AG04449 (cell line): ENCODE measurements at places on chromosomes 1 and 21.

DNA sequence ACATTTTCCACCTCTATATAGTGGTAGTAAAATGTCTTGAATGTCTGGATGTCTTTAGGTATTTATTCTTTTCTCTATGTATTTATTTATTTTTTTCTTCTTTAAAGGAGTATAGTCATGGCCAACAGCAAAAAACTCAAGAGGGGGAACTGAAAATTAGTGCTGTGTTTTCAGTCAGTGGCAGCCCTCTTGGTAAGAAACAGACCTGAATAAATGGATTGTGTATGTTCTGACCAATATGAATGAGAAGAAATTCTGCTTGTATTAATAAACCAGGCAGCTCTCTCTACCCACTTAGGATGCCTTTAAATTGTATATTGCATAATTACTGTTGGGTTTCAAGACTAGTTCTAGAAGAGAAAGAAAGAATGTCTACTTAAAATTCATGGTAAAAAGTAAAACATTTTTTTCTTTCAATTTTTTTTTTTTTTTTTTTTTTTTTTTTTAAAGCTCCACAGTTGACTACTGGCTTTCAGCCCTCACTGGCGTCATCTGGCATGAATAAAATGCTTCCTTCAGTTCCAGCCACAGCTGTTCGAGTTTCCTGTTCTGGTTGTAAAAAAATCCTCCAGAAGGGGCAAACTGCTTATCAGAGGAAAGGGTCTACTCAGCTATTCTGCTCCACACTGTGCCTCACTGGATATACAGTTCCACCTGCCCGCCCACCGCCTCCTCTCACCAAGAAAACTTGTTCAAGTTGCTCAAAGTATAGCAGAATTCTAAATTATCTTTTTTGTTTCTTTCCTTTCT lies 101.6 kb downstream of the ZMYM4 start:
- DNase-seq: peak; percentile 19

- peak; percentile 64 for DNase-seq
These were observed 66.9 kb downstream of the GNG12 start for GRCh38 chr1:67766141-67766978.

DNA sequence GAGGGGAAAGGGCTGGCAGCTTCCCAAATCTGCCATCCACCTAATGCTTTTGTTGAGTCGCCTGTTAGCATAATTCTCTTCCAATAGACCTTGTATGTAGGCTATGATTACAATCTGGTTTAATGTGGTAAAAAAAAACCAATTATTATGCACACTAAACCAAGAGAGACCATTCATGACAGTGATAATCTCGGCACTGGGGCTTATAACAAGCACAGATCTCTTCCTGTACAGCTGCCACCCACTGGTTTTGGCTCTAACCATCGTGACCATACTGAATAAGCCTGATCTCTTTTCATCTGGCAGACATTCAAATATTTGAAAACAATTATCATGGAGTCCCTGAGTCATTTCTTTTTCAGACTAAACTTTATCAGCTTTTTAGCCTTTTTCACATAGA lies 12.0 kb upstream of the SYT14 start:
- DNase-seq: peak; percentile 67

- no peak for DNase-seq
These were observed 3.9 kb downstream of the ADIPOR1 start for GRCh38 chr1:202954057-202954745.

DNA sequence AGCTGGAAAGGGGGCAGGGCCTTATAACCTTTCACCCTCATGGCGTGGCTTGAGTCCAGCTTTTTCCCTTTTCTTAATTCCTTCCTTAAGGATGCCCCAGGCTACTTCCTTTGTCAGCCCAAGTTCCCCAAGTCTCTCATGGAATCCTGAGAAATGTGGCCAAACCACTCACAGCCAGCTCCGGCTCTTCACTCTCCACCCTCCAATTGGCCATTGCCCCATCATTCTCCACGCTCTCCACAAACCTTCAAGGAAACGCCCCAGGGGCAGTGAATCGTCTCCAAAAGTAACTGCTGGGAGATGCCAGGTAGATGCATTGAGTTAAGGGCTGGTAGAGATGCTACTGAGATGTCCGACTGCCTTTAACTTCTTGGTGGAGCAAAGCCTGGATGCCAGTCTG lies 113.5 kb upstream of the CD34 start:
- DNase-seq: no peak

GRCh38 chr1:49364676-49365075 lies 588.0 kb upstream of the BEND5 start:
- DNase-seq: no peak

- no peak for DNase-seq
These were observed 397.5 kb downstream of the TGFB2 start for GRCh38 chr1:218742467-218743262.

DNA sequence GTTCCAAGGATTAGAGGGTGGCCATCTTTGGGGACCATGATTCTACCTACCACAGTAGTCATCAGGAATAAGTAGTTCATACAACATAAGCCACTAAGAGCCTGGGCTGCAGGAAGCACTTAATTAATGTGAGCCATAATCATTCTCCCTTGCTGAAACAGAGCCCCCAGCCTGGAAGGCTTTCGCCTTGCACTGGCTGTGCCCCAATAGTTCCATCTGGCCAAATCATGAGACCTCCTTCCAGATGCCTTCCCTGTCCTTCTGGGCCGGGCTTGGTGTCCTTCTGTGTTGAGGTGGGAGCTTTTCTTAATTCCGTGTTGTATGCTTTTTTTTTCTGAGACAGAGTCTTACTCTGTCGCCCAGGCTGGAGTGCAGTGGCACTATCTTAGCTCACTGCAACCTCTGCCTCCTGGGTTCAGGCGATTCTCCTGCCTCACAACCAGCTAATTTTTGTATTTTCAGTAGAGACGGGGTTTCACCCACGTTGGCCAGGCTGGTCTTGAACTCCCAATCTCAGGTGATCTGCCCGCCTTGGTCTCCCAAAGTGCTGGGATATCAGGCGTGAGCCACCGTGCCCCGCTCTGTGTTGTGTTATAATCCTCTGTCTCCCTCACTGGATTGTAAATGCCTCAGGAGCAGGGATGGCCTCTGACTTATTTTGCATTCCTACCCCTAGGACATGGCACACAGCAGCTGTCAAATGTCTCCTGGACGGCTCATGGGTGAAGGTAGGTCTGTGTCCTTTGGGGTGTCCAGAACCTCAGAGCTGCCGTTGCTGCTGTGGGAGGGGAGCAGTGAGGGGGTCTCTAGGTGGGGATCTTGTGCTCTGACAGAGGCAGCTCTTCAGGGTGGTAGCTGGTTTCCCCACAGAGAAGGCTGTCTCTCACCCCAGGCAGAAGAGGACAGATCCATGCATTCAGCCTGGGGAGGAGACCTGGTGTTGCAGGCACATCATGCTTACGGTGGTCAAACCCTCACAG lies 10.1 kb downstream of the GNG4 start:
- no peak for DNase-seq

- DNase-seq: no peak
These were observed 66.3 kb downstream of the DYRK1A start for GRCh38 chr21:37432710-37433455.

GRCh38 chr1:185473186-185473585 lies 156.1 kb upstream of the IVNS1ABP start:
- DNase-seq: no peak

- no peak for DNase-seq
These were observed 36.4 kb upstream of the HHAT start for GRCh38 chr1:210292231-210292871.

DNA sequence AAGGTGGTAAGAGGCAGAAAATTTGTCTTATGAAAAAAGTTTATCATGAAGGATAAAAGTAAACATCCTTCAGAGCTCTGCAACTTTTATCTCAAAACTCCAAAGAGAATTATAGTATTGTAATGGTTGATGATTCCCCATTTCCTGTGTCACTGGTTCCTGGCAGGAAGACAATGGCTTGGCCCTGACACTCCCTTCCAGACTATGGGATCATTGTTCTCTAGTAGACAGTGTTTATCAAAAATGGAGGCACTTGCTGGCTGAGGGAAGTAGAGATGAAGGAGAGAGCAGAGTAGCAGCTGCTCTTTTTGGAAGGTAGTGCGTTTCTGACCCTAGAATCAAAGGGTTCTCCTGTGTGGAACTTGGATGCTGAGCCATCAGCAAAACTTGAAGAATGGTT lies 145.9 kb upstream of the ATP1B1 start:
- DNase-seq: no peak

DNA sequence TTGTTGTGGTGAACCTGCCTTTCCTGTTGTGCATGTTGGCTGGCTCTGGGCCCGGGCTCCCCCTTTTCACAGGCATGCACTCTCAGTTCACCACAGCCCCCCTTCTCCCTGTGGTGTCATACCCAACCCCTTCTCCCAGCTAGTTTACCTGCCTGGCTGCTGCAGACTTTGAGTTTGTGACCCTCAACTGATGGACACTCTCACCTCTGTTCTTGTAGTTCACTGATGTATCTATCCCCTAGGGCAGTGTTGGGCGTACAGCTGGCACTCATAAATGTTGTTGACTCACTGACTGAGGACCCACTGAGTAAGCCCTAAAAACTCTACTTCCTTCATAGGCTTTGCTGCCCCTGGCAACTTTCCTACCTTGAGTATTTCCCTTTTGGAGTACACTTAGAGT lies 54.9 kb downstream of the WDR64 start:
- DNase-seq: no peak

GRCh38 chr1:207822602-207823451 lies 71.0 kb downstream of the CD46 start:
- no peak for DNase-seq

DNA sequence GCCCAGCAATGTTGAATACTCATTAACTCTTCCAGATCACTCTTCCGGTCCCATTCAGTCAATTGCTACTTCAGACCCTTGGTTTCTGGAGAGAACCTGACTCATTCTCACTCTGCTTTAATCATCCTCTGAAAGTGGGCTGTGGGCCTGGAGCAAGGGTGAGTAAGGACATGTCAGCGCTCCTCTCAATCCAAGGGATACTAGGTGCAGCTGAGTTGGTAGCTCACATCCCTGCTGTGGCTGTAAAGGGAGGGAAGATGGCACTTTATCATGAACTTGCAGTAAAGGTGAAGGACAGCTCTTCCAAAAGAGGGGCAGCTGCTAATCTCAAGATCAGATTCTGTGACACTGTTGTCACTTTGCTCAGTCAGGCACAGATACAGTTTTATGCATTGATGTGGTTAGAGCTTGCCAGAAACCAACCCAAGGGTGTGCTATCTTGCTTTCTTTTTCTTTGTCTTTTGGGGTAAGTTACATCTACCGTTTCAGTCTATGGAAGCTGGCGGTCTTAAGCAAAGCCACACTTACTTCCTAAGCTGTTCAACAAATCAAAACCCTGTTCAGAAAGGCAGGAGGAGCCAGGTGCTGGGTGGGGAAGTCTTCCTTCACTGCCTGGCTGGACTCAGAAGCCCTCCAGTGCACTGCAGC lies 26.5 kb upstream of the NTPCR start:
- no peak for DNase-seq

GRCh38 chr1:225906467-225906866 lies 17.5 kb upstream of the LEFTY1 start:
- no peak for DNase-seq

DNA sequence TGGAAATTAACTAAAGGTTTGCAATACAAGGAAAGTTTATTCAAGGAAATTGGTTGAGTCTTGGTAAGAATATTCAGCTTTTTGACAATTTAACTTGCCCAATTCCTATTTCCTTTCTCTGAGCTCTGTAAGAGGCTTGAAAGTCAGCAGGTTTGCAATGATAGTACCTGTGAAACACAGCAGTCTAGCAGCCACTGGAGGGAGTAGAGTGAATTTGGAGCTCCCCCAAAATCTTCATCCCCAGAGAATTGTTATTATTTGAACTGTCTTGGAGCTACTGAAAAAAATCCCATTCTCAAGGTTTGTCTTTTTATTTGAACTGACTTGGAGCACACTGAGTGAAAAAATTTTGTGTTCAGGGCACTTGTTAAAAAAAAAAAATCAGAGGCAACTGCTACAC lies 654.2 kb upstream of the PKN2 start:
- no peak for DNase-seq

GRCh38 chr21:46226920-46227599 lies 1.5 kb downstream of the LSS start:
- peak; percentile 37 for DNase-seq

DNA sequence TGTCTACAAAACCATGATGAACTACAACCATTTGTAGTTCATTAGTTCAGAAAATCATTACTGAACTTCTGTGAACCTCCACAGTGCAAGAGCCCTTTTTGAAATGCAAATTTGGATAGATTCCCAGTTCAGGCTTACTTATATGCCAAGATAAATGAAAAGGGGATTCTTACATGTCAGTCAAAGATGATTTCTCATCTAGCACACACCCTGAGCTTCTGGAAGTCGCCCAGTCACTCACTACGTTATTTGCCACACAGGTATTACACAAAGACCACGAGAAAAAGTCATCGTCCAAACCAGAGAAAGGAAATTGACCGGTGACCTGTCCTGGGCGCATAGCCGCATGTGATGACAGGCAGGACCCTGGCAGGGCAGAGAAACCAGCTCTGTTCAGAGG lies 41.8 kb downstream of the ETS2 start:
- no peak for DNase-seq

GRCh38 chr1:236140705-236141446 lies 1.5 kb upstream of the GPR137B start:
- DNase-seq: no peak

DNA sequence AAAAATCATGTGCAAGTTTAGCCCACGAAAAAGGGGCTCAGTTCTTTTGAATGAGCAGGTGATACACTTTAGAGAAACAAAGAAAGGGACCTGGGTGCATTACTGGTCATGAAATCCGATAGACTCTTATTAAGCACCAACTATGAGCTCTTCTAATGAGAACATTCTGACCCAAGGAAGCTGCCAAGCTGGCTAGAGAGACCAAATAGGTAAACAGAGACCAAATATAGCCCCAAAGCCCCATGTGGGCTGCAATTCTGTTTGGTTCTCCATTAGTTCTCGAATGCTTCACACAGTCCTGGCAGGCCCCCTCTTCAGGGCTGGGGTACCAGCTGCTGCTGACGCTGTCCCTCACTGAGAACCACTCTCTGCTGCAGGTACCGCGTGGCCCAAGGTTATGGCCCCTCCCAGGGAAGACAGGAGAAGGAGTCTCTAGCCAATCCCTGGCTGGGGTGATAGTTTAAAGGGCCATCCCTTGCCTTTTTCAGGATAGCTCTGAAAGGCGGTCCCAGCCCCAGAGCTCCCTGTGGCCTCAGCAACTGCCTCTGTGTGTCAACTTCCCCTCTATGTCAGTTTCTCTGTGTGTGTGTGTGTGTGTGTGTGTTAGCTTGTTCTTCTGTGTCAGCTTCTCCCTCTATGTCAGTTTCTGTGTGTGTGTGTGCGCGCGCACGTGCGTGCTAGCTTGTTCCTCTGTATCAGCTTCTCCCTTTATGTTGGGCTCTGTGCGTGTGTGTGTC lies 7.1 kb upstream of the UBXN10 start:
- DNase-seq: no peak

DNA sequence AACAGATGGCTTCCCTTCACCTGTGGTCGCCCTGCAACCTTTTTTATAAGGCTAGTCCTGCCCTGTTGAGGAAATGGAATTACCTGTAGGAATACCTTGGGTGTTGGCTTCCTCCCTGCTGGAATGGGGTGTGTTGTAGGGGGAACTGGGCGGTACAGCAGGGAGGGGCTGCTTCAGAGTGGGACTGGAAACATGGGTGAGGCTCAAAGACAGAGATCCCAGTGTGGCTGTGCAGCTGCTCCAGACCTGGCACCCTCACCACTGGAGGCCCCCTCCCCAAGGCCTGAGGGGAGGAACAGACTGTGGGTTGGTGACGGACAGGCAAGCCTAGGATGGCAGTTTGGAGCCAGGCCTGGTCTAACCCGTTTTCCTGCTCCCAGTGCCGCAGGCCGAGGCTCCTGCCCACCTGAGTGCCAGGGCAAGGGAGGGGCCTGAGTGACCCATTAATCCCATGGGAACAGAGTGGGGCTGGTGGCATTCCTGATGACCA lies 4.5 kb downstream of the EFNA3 start:
- no peak for DNase-seq

- no peak for DNase-seq
These were observed 742 bp downstream of the ARTN start for GRCh38 chr1:43934101-43934985.

- no peak for DNase-seq
These were observed 7.1 kb upstream of the ZNF496 start for GRCh38 chr1:247338723-247339275.
